ENCODE measurements at places on chromosomes 5 and 9.

DNA sequence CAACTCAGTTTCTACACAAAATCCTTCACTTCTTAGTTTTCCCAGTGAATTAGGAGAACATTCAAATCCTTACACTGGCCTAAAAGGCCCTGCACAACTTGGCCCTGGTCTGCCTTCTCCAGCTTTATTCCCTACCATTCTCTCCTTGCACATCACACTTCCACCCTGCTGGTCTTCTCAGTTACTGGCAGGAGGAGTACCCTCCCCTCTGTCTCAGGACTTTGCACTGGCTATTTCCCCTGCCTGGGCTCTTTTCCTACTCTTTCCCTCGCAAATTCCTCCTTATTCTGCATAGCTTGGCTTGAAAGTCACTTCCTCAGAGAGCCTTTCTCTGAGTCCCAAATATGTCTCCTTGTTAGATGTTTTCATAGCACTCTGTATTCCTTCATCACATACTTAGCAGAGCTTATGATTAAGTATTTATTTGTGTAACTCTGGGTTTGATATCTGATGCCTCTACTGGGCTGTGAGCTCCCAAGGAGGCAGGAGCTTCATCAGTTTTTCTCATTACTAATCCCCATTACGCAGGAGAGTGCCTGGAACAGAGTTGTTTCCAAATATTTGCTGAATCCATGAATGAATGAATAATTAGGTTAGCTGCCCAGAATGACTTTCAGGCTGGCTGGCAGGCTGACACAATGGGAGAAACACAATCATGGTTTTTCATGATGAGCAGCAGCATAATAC lies 159.8 kb upstream of the KLF9 start:
- DNase-seq: no peak

- DNase-seq: no peak
These were observed 37.6 kb downstream of the PAM start for GRCh38 chr5:102792705-102793104.

DNA sequence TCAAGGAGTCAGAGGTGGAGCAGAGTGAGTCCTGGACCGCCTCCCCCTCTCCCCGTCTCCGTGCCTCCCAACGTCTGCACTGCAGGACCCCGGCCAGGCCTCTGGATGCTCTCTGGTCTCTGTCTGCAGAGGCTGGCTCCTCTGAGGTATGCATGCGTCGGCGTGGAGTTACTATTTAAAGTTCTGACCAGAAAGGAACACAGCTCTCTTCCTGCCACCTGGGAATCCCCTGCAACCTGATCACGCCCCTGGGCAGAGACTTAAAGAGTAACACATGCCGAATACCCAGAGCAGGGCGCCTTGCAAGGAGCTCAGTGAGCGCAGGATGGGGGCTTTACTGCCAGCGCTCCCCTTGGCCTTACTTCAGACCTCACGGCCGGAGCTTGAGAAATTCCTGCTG lies 16.0 kb downstream of the ANXA6 start:
- no peak for DNase-seq

DNA sequence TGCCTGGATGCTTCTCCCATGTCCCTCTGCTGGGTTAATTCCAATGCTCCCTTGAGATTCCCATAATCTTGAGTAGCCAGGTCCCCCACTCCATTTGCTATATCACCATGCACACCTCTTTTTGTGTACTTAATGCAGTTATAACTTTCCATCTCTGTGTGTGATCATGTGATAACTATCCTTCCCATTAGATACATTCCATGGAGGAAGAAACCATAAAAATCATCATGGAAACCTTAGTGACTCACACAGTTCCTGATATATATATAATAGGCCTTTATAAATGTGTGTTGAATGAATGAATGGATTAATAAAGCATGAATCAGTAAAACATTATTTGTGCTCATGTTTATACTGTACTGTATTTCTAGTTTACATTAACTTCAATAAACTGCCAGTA lies 104.6 kb downstream of the PCSK5 start:
- no peak for DNase-seq

DNA sequence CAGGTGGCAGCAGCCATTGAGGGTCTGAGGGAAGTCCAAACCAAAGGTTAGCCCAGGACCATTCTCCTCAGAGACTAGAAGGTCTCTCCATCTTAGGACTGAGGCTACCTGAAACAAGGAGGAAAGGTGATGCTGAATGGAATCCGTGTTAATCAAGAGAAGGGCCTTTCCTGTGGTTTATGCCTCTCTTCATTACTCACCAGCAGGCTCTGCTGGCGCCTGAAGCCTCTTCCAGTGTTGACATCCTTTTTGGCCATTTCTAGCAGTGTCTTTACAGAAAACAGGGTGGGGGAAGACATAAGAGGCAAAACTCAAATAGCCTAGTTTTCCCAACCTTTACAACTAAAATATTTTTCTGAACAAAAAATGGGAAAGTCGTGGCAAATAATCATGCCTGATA lies 98.0 kb downstream of the ENC1 start:
- no peak for DNase-seq

DNA sequence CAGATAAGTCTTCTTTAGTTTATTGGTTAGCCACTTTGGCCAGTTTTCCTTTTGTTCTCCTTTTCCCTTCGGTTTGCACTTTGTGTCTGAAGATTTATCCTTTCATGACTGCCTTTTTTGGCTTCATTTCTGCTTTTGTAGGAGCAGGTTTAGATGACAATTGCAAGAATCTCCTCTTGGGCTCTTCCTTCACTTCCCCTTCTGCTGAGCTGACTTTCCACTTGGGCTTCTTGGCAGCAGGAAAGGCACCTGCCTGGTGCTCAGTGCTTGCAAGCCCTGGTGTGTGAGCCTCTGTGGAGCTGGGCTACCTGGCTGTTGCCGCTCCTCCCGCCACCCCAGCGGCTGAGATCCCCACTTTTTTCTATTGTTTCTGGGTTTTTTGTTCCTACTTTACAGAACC lies 7.3 kb downstream of the CCDC112 start:
- DNase-seq: no peak

DNA sequence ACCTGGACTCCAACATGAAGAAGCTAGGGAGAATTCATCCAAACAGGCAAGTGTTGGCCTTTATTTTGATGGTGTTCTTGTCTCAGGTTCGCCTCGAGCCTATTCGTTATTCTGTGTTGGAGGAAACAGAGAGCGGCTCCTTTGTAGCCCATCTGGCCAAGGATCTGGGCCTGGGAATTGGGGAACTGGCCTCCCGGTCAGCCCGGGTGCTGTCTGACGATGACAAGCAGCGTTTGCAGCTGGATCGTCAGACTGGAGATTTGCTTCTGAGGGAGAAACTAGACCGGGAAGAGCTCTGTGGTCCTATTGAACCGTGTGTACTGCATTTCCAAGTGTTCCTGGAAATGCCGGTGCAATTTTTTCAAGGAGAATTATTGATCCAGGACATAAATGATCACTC lies 367 bp downstream of the PCDHB4 start:
- DNase-seq: no peak

- no peak for DNase-seq
These were observed 118.3 kb downstream of the COL5A1 start for GRCh38 chr9:134759913-134760312.

DNA sequence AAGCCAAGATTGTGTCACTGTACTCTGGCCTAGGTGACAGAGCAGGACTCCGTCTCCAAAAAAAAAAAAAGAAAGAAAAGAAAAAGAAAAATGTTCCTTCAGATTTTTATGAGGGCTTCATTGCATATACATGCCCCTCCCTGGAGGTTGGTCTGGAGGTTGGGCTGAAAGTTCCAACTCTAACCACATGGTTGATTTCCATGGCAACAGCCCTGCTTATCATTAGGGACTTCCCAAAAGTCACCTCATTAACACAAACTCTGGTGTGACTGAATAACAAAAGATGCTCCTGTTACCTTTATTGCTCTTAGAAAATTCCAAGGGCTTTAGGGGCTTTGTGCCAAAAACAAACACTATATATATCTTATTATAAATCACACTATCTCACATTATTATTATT lies 113.8 kb downstream of the TMC1 start:
- no peak for DNase-seq

- no peak for DNase-seq
These were observed 162.9 kb downstream of the ZDHHC21 start for GRCh38 chr9:14530366-14530765.

DNA sequence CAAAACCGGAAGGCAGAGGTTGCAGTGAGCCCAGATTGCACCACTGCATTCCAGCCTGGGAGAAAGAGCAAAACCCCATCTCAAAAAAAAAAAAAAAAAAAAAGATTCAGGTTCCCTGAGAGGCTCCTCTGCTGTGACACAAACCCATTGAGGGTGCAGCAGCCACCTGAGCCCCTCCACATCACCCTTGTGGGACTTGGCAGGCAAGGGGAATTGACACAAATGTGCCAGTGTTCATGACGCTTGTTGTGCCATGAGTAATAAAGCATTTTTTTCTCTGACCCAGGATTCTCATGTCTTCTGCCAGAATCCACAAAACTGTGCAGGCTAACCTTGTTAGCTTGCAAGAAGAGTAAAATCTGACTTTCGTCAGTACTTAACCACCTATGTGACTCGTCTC lies 149.6 kb downstream of the TTC39B start:
- DNase-seq: no peak

- no peak for DNase-seq
These were observed 18.7 kb downstream of the ZFAND5 start for GRCh38 chr9:72346333-72346732.

GRCh38 chr5:160071516-160071915 lies 47.7 kb downstream of the PWWP2A start:
- DNase-seq: no peak

GRCh38 chr5:136605638-136606037 lies 240.3 kb upstream of the TRPC7 start:
- no peak for DNase-seq

- DNase-seq: no peak
These were observed 71.2 kb downstream of the EPB41L4B start for GRCh38 chr9:109249615-109250014.

GRCh38 chr9:93468763-93469456 lies 15.5 kb upstream of the FAM120AOS start:
- no peak for DNase-seq

DNA sequence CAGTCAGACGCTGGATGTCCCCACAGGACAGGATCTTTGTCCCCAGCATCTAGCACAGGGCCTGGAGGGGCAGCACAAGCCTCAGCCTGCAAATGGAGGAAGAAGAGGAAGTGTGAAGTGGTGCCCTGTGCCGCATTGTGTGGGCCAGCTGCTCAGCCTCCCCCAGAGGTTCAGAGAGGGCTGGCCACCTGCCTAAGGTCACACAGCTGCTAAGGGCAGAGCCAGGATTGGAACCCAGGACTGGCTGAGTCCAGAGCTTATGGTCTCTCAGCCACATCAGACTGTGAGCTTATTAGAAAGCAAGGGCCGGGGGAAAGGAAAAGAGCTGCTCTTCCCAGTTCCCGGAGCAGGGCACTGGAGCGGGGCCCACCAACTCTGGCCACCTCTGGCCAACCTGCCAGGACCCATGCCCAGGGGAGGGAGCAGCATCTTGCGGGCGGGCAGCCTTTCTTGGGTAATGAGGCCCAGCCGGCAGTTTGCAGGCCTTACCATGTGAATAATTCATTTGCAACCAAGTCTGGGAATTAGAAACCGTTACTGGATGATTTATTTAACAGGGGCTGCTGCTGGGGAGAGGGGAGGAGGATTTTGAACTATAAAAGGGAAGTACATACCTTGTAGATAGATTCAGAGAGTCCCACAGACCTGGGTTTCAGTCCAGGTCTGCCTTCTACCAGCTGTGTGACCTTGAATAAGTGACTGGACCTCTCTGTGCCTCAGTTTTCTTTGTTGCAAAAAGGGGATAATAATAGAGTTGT lies 11.6 kb upstream of the CRB2 start:
- no peak for DNase-seq

- no peak for DNase-seq
These were observed 66.6 kb downstream of the PHF2 start for GRCh38 chr9:93642961-93643360.

DNA sequence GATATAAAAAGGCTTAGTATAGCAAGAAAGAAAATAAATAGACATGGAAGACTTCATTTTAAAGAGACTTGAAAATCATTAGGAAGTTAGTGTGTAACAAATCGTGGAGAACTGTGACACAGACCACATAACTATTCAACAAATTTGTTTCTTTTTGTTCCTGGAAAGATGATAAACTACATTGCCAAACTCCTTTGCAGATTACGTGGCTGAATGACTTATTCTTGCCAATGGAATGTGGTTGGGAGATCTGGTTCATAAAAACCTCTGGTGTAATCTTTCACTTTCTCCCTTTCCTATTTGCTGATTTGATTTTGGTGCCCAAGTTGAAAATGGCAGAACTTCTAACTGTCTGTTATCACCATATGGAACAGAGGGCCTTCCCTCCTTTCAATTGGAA lies 328.9 kb upstream of the MEF2C start:
- DNase-seq: no peak

DNA sequence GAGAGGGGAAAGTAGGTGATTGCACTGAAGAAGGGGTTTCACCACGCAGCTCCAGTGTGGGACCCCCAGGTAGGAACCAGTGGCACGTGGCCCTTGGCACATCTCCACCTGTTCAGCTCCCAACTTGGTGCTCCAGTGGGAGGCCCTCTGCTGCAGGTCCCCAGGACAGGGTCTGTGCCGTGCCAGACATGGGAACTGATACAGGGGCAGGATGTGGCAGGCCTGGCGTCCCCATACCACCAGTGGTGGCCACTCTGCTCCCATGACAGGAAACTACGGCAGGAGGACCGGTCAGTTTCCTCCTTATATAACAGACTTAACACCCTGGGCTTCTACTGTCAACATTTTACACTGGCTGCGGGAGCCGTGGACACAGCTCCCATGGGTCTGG lies 67.3 kb downstream of the PSMB7 start:
- no peak for DNase-seq

GRCh38 chr5:132353486-132353995 lies 16.0 kb upstream of the SLC22A5 start:
- no peak for DNase-seq

DNA sequence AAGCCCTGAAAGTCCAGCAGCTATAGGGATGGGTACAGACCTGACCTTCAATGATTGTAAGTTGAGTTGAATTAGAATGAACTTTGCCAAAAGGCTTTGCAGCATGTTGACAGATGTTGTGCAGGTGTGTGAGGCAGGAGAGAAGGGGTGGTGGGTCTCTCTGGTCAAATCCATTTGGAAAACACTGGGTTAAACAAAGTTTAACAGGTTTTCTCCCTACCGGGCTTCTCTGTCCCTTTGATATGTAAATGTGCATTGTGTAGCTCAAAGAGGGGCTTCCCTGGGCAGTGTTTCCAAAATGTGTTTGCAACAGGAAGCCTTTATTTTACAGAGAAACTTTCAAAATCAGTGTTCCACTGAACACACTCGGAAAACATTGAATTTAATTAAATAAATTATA lies 72.1 kb upstream of the BRINP1 start:
- no peak for DNase-seq

DNA sequence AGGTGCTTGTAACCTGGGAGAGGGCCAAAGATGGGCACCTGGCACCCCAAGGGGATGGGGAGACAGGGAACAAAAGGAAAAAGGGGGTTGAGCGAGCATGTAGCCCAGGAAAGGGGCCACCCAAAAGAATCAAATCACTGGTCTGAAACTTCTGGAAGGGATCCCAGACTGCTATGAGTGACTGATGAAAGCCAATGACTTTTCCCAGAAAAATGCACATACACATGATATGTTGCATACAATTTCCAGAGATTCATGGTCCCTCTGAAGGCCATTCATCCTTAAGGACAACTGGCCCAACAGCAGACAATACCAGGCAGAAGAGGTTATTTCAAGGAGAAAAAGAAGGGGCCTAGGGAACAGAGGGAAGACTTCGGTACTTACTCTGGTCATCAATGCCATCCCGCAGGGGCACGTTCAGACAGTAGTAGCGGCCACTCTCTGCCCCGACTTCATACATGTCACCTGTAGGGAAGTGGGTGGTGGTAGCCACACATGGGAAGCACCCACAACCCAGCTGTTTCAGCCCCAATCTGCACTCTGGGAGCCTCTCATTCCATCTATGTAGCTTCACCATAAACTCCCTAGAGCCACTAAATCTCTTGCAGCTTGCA lies 8.4 kb downstream of the HDAC3 start:
- no peak for DNase-seq

GRCh38 chr5:110735556-110735955 lies 3.3 kb upstream of the SLC25A46 start:
- DNase-seq: no peak

Measured in stimulated activated CD4-positive, alpha-beta T cell treated with anti-CD3 and anti-CD28 coated beads, Interleukin-1b, Interleukin-23, amount 100 ng/mL, for 1 hour (primary cell).